ENCODE measurements at places on chromosomes 11 and 22. TPM values are rescaled to one million over a fixed set of nuclear protein-coding genes. Genes with fewer than 3 reads are reported as not detected.

GRCh38 chr22:49772692-49773091, 55.0 kb downstream of the BRD1 start:
- no peak for DNase-seq

GRCh38 chr22:38830845-38831108, 13.1 kb downstream of the NPTXR start:
- DNase-seq: no peak

The HEPN1 gene
- total RNA-seq: not detected

DNA sequence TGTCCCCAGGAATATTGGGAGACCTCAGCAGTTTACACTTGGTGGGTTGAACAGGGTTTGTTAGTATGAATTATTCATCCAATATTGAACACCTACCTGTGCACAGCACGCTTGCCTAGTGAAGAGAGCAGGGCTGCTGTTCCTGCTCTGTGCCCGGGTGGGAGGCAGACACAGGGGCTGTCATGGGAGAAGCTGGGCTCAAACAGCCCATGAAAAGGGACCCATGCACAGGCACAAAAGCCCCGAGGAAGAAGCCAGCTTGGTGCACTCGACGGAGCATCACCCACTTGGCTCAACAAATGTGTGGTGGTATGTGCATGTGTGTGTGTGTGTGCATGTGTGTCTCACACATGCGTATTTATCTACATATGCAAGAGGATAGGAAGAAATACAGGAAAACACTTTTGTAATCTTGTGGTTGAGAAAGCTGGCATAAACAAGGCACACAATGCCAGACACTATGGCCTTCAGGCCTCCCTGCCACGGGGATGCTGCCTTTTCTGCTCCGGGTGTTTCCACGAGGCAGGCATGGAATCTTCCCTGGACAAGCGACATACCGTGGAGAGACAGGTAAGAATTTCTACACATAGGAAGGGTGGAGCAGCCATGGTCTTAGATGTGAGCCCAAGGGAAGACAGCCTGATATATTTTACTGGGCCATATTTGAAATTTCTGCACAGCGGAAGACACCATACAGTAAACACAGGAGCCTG, 5.0 kb upstream of the APOBEC3A start:
- no peak for DNase-seq

DNA sequence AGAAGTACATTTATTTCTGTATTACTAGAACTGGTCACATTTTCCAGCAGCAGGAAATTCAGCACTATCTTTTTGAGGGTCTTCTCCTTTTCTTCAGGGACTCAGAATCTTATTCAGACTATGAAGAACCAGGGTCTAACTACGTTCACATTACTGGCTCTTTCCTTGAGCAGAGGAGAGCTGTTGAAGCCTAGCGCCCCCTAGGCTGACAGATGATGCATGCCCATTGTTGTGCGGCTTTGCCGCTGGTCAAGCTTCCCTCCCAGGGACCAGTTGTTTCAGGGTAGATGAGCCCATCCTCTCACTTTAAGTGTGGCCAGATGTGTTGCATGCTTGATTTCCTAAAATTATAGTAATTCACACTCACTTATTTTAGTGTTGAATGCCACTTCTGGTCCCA, 168.2 kb upstream of the PDGFD start:
- no peak for DNase-seq

The OVOL1 gene
- not detected for total RNA-seq

DNA sequence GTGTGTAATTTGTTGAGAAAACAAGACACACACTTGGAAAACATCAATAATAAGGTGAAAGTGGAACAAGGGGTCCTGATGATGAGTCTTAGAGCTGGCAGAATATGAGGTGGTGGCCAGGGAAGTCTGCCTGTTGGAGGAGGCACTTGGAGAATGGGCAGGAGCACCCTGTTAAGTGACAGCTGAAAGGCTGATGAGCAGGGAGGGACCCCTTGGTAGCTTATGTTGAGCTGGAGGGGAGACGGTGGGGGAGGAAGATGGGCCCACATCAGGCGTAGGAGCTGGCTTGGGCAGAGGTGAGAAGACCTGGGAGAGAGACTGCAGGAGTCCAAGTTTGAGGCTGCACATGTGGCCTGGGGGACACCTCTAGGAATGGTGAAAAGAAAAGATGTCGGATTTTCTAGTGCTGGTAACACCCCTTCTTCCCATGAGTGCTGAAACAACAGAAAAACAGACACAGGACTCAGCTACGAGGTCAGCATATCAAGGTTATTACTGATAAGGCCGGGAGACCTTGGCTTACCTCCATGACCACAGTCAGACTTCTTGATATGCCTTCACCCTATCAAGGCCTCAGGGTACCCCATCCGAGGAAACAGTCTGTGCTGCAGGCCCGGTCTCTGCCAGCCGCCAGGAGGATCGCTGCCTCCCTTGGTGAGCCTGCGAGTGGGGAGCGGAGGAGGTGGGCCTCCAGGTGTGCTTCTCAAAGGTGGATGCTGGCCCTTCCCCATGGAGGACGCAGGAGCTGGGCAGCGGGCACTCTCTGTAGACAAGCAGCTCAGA, 14.3 kb upstream of the C11orf96 start:
- no peak for DNase-seq

DNA sequence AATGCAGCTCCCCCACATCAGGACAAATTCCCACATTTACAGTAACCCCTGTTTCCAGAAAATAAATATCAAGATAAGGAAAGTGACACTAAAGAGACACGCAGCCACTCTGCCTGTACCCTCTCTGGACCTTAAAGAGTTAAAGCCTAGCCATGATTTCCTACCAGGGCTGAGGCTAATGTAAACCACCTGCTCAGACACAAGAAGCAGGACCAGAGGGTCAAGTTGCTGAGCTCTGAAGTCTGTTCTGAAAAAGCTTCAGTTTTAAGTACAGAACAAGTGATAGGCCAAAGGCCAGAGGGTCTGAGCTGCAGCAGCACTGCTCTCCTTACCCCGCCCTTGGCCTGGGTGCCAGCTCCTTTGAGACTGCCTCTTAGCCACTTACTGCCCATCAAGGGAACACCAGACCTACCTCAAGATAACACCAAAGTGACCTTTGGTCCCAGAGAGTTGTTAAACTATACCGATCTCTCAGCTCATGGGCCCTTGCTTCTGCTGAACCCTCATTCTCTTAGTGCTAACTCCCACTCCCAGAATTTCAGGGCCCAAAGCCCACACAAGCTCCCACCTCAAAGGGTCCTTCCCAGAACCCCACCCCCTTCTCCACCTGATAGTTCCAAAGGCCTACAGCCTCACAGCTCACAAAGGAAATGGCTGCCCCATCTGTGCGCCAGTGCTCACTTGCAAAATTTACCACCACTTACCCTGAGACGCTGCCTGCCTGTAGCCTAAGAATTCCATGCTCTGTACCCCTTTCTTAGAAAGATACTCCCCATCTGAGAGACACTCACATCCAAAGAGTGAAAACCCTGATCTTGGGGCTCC, 40.5 kb downstream of the IL18BP start:
- DNase-seq: no peak

The ADSL gene
- 140 TPM for total RNA-seq

The PPP2R5B gene
- total RNA-seq: 6.8 TPM

The OSM gene
- total RNA-seq: 4.8 TPM

DNA sequence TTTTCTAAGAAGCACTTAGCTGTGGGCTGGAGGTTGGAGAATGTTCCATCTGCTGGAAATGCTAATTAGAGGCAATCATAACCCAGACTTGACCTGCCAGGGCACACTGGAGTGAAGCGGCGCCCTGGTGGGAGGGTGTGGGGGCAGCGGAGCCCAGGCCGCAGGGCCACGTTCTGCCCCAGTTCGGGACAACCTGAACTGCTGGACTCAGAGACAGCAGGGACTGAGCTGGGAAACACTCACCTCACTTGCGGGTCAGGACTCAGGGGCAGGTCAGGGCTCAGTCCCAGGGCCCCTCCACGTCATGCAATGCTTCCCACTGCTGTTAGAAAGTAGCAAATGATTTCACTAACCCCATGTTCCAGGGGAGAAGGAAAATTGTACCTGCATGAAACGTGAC, 316.4 kb downstream of the NTM start:
- DNase-seq: no peak

DNA sequence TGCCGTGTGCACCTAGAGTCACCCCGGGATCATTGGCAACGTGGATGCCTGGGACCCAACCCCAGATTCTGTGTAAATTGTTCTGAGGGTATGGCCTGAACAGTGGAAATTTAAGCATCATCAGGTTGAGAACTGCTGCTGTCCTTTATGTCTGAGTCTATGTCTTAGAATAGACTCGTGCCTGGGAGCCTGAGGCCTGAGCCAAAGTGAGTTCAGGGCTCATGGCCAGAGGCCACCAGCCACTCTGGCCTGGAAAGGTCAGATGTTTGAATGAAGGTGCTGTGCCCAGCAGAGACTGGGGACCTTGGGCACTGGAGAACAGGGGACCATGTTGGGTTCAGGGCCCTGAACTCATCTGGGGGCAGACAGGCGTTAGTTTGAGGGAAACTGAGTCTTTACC, 91.1 kb downstream of the MYO18B start:
- DNase-seq: no peak

- DNase-seq: peak; percentile 89
Observed at GRCh38 chr11:40337118-40337517, 1122.3 kb downstream of the LRRC4C start.

GRCh38 chr11:82927264-82927880, 25.8 kb downstream of the DDIAS start:
- peak; percentile 41 for DNase-seq

The THYN1 gene
- 23.9 TPM for total RNA-seq

The NDUFC2 gene
- 107 TPM for total RNA-seq

The GNG3 gene
- 0.17 TPM for total RNA-seq

- DNase-seq: peak; percentile 66
Observed at GRCh38 chr22:27804470-27805297, 3.1 kb upstream of the MN1 start.

DNA sequence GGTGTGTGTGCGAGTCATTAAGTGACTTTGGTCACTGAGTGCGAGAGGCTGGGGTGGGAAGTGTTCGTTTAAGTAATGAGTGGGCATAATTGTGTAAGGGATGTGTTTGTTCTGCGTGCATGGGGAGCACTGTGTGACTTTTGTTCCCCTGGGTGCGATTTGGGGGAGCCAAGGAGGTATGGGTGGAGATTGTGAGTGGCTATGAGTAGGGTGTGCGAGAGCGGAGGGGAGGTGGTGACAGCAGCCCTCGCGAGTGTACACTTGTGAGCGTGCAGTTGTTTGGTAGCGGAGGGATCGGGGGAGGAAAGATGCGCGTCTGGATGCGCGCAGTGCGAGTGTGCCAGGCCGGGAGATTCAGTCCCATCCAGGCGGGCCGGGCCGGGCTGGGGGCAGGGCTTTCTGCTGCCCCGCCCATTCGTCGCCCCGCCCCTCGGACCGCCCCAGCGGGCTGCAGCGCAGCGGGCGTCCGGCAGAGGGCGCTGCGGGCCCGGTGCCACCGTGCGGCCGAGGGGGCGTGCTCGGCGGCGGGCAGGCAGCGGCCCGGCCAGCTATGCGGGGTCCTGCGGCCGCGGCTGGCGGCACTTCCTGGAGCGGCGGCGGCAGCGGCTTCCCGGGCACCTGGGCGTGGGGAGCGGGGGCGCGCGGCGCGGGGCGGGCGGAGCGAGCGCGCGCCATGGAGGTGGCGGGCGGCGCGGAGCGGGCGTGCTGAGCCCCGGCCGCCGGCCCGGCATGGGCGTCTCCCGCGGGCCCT, at the start of gene DGKZ:
DGKZ (plus strand) TSS at position 578 of the 751 bp plus-strand sequence. CDS start 197 bp downstream, outside the sequence.
- peak; percentile 75 for DNase-seq

DNA sequence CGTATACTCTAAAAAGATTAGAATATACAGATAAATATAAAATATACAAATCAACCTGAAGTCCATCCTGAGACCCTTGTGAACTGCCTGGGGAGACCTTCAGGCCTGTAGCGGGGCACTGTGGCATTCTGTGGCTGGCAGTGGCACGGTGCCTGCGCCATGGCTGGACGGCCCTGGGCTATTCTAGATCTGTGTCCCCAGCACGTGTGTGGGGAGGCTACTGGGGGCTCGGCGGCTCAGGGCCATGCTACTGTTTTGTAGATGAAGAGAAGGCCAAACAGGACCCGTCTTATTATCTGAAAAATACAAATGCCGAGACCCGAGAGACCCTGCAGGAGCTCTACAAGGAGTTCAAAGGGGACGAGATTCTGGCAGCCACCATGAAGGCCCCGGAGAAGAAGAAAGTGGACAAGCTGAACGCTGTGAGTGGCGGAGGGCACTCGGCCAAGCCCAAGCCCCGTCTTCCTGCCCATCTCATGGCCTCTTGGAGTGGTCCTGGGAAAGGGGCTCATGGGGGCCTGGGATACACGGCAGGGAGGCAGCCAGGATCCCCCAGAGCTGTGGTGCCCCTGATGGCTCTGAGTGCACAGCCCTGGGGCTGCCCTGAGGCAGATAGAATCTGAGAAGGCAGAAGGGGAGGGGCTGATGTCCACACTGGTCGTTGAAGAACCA, 18.8 kb downstream of the PPIL2 start:
- no peak for DNase-seq

DNA sequence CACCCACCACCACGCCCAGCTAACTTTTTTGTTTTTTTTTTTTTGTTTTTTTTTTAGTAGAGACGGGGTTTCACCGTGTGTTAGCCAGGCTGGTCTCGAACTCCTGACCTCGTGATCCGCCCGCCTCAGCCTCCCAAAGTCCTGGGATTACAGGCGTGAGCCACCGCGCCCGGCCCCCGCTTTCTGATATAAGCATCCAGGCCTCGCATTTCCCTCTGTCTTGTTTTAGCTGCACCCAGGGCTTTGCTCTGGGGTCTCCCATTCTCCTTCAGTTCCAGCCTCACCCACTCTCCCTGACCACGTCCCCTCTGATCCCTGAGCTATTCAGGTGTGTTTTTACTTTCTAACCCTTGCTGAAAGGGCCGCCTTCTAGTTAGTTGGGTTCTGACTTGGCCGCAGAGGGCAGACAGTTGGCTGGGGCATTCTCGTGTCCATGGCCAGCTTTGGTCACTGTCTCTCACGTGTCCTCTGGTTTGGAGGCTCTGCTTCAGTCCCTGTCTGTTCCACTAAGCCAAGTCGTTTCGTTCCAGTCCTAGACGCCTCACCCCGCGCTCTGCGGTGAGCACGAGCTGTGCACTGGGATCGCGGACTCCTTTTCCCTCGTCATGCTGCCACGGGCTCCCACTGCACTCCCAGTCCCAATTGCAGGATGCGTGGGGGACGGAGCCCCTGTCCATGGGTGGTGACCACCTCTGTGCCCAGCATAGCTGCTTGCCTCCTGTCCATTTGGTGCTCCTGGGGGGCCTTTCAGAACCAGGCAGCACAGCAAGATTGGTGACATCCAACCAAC, 6.0 kb upstream of the TNNT3 start:
- DNase-seq: no peak

GRCh38 chr11:1767399-1768140, 3.8 kb upstream of the CTSD start:
- no peak for DNase-seq

The TPBGL gene
- not detected for total RNA-seq

The LRRC10B gene
- total RNA-seq: not detected

The SBF1 gene
- total RNA-seq: 37.0 TPM

DNA sequence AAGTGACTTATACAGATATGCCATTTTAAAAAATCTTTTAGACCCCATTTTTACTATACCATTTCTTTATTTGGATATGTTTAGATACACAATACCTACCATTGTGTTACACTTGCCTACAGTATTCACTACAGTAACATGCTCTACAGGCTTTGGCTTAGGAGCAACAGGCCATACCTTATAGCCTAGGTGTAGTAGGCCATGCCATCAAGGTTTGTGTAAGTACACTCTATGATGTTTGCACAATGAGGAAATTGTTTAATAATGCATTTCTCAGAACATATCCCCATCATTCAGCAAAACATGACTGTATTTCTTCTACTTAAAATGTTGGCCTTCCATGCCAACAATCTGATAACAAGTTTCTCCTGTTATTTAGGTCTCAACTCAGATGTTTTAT, 1559.5 kb upstream of the TENM4 start:
- no peak for DNase-seq

The SCGB2A2 gene
- total RNA-seq: not detected
